ENCODE measurements at places on chromosomes 6 and 20. TPM values are rescaled to one million over a fixed set of nuclear protein-coding genes. Genes with fewer than 3 reads are reported as not detected.

The OR2H1 gene
- total RNA-seq: not detected

The FKBP5 gene
- total RNA-seq: 27.2 TPM

The ADGB gene
- total RNA-seq: not detected

The KCNB1 gene
- 1.5 TPM for total RNA-seq

The NRN1 gene
- total RNA-seq: 0.66 TPM

The OPRL1 gene
- total RNA-seq: 2.2 TPM

The CCND3 gene
- 33.6 TPM for total RNA-seq

The ISM1 gene
- 0.52 TPM for total RNA-seq

The LIME1 gene
- total RNA-seq: 4.5 TPM

The PROKR2 gene
- 2.0 TPM for total RNA-seq

The SOX18 gene
- 0.81 TPM for total RNA-seq

The TCFL5 gene
- total RNA-seq: 19.7 TPM

The PRDM13 gene
- total RNA-seq: 0.14 TPM

The PARD6B gene
- 37.5 TPM for total RNA-seq

The LIN28B gene
- 82.0 TPM for total RNA-seq

The PAX1 gene
- total RNA-seq: not detected

The OR2H2 gene
- not detected for total RNA-seq

The MYCT1 gene
- 2.0 TPM for total RNA-seq

The CLIC5 gene
- 0.22 TPM for total RNA-seq

The SEMG1 gene
- 2.9 TPM for total RNA-seq

The SYCP2L gene
- 6.3 TPM for total RNA-seq

The TSBP1 gene
- total RNA-seq: not detected

The DEFB124 gene
- not detected for total RNA-seq

The ECT2L gene
- not detected for total RNA-seq

The PRICKLE4 gene
- 1.5 TPM for total RNA-seq

The FLRT3 gene
- total RNA-seq: 1.0 TPM
